Cardiac muscle cell (in vitro differentiated cells and primary cell): ENCODE measurements at places on chromosomes 4 and X. TPM values are rescaled to one million over a fixed set of nuclear protein-coding genes. Genes with fewer than 3 reads are reported as not detected.

The FOXP3 gene
- total RNA-seq: 0.07 and 0.18 TPM in 2 replicates

DNA sequence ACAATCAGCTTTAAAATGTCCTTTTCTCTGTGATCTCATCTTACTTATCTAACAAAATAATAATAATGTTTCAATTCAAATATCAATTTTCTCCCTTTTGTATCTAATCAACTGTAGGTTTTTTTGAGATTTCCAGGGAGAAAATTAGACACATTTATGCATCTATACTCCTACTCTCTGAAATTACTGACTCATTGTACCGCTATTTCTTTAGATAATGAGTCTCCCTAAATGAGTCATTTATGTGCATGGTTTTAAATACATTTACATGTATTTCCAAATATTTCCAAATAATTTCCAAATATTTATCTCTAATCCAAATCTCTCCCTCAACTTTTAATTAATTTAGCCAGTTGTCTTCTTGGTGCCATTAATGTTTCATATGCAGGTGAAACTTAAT is 621.0 kb downstream of the TECRL start:
- DNase-seq: peak; percentile 3

GRCh38 chrX:20863649-20864048 is 510.6 kb upstream of the CNKSR2 start:
- no peak for DNase-seq

DNA sequence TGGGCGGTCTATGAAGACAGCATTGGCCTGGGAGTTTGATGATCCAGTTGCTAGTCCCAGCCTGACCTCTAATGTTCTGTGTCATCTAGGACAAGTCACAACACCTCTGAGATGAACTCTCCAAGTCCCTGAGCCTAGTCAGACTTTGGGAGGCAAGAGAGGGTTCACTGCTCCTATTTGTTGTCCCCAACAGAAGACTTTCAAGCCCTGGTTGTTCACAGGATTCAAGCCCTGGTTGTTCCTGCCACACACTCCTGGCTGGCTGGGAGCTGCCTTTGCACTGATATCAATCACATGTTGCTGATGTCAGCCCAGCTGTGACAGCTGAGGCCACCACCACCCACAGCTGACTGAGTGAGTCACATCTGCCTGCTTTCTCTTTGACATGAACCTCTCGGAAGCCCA is 253.2 kb upstream of the RASGEF1B start:
- DNase-seq: no peak

DNA sequence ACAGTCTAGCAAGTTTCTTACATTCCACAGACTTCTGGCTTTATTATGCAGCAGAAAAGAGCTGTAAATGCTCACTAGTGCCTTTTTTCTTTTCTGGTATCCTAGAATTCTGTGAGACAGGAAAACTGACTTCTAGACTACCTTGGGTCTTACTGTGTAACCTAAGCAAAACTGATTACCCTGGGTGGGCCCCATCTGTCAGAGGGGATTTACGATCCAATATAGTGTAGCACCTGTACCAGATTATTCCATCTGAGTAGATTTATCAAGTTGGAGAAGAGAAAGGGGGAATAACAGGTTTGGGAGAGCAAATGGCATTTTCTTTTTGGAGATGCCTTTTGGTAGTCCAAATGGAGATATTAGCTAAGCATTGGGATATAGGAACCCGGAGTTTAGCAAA is 46.7 kb downstream of the FSTL5 start:
- DNase-seq: no peak

The MAGEA10 gene
- not detected in 2 replicates for total RNA-seq

DNA sequence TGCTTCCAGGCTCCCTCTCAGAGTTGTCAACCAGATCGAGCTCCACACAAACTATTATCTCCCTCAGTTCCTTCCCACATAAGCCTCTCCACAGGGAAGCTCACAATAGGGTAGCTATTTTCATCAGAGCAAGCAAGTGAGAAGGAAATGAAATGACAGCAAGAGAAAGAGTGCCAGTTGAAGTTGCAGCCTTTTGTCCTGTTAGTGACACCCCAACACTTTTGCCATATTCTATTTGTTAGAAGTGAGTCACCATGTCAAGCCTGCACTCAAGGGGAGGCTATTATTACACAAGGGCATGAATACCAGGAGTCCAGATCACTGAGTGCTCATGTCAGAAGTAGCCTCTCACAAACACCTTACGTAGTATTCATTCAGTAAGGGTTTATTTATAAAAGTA is 266.3 kb upstream of the NOCT start:
- peak; percentile 64 for DNase-seq

DNA sequence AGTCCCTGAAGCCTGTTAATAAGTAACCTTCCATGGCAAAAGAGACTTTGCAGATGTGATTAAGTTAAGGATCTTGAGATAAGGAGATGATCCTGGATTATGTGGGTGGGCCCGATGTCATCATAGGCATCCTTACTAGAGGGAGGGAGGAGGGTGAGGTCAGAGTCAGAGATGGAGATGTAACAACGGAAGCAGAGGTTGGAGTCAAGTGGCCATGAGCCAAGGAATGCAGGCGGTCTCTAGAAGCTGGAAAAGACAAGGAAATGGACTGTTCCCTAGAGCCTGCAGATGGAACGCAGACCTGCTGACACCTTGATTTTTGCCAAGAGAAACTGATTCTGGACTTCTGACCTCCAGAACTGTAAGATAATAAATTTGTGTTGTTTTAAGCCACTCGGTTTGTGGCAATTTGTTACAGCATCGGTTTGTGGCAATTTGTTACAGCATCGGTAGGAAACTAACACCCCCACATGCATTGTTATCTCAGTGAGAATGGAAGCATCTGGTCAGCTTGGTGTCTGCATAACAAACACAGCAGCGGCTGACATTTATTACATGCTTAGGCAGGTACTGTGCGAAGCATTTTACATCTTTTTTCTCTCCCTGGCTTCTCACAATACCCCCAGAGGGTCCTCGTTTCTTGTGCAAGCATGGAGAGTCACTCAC is 55.6 kb downstream of the CLDN34 start:
- DNase-seq: no peak

The PROM1 gene
- 2.3 and 4.9 TPM in 2 replicates for total RNA-seq

- DNase-seq: no peak
Measured at GRCh38 chr4:157908691-157909090, 264.1 kb downstream of the GASK1B start.
